ENCODE measurements at places on chromosomes 1 and 21.

- no peak for DNase-seq
These were observed 16.5 kb downstream of the TLCD4 start for GRCh38 chr1:95133687-95134086.

DNA sequence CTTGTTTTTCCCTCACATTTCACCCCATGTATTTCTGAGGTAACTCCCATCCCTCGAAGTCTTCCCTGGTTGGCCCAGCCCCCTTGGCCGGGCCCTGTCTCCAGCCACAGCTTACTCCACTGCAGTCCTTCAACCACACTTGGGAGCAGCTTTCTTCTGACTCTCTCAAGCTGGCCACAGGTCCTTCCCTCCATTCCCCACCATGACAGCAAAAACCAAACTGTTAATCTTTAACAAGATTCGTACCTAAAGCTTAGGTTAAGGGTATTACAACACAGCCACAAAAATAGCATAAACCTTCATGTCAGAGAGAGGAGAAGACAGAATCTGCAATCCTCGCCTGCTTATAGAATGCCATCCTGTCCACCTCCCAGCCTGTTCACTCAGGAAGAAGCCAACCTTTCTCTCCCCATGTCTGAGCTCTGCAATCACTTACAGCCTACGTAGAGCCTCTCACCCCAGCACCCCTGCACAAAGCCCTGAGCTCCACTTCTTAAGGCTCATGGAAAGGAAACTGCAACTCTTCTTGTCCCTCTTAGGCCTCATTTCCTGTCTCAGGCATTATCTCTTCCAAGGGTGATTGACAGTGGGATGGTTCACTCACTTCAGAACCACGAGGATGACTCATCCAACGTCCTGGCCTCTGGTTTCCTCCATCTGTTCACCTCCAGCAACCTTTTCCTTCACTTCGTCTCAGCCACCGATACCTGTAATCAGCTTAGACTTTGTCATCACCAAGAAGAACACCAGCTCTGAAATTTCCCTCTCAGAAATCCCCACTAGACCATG lies 72.8 kb downstream of the CD2 start:
- DNase-seq = no peak

- DNase-seq = no peak
These were observed 23.5 kb downstream of the PLA2G2D start for GRCh38 chr1:20095564-20096434.

- no peak for DNase-seq
These were observed 81.3 kb downstream of the TIAM1 start for GRCh38 chr21:31262728-31263127.

GRCh38 chr1:41765152-41765551 lies 153.6 kb downstream of the HIVEP3 start:
- DNase-seq = no peak

- peak; percentile 36 for DNase-seq
These were observed 56.6 kb upstream of the RPL11 start for GRCh38 chr1:23634840-23635651.

- peak; percentile 9 for DNase-seq
These were observed 476 bp downstream of the BATF3 start for GRCh38 chr1:212699104-212699624.

- DNase-seq = no peak
These were observed 6.4 kb upstream of the CPT2 start for GRCh38 chr1:53190210-53190611.

GRCh38 chr1:99264201-99265021 lies at the start of gene PLPPR4:
Gene PLPPR4, plus strand, starts transcription at chr1:99264492. Its CDS starts 102 bp downstream, at chr1:99264594.
- DNase-seq = no peak

GRCh38 chr1:209729436-209729835 lies 24.8 kb downstream of the HSD11B1 start:
- no peak for DNase-seq

DNA sequence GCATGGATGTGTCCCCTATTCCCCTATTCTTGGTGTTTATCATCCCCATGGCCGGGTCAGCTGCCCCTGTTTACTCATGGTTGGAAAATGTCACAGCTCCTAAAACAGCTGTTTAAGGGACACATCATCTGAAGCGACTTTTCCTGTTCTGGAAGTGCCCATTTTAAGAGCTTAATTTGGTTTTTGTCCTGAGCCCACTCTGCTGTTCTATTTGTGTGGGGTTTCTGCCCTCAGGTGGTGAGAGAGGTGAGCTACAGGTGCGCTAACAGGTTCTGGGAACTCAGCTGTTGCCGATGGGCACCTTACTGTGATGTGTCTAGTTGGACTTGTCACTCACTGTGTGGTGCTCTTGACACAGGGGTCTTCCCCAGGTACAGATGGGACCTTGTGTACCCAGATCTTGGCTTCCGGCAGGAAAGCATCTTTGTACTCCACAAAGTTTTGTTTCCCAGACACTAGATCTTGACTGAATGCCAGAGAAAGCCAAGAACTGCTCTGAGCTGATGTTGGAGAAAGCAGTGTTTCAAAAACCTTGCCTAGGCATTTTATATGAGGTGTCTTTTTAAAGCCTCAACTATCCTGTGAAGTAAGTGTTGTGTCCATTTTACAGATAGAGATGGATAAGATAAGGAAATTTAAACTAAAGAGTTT lies 59.0 kb upstream of the CD1D start:
- DNase-seq = no peak

GRCh38 chr1:94068999-94069918 lies 51.7 kb downstream of the ABCA4 start:
- DNase-seq = no peak

- no peak for DNase-seq
These were observed 11.6 kb upstream of the NCMAP start for GRCh38 chr1:24544239-24544638.

GRCh38 chr1:171654942-171655745 lies 2.7 kb upstream of the MYOC start:
- peak; percentile 33 for DNase-seq

- no peak for DNase-seq
These were observed 56.4 kb downstream of the GRIK3 start for GRCh38 chr1:36977731-36978406.

DNA sequence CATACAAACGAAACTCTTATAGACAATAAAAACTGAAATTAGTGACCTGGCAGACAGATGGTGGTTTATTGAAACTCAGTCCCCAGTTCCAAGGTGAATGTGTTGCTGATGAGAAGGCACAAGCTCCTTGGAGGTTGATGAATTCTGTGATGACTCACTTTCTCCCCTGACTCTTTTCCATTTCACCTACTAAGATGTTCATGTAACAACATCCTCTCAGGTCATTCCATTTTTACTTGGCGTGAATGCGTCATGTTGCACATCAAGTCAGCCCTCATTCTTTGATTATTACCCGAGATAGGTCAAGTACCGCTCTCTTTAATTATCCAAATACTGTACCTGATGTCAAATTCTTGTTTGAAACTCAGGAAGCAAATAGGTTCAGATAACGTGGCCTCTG lies 10.1 kb upstream of the IL10RB start:
- DNase-seq = no peak

DNA sequence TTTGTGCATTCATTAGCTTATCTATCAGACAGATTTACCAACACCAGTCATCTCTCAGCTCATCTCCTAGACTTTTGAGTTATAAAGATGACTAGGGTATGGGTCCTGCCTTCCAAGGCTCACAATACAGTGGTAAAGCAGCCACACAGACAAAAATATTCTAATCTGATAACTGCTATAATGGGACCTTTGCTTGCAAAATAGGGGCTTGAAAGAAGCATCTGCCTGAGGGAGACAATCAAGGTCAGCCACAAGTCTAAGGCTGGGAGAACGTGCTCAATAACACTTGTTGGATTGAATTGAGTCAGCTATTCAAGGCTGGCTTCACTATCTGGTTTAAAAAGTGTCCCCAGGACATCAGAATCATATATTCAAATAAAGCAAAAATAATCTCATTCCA lies 1.4 kb upstream of the PAPPA2 start:
- DNase-seq = no peak

GRCh38 chr1:186662752-186663151 lies 17.5 kb downstream of the PTGS2 start:
- no peak for DNase-seq

- DNase-seq = no peak
These were observed 453.5 kb downstream of the KIF26B start for GRCh38 chr1:245608271-245608670.

DNA sequence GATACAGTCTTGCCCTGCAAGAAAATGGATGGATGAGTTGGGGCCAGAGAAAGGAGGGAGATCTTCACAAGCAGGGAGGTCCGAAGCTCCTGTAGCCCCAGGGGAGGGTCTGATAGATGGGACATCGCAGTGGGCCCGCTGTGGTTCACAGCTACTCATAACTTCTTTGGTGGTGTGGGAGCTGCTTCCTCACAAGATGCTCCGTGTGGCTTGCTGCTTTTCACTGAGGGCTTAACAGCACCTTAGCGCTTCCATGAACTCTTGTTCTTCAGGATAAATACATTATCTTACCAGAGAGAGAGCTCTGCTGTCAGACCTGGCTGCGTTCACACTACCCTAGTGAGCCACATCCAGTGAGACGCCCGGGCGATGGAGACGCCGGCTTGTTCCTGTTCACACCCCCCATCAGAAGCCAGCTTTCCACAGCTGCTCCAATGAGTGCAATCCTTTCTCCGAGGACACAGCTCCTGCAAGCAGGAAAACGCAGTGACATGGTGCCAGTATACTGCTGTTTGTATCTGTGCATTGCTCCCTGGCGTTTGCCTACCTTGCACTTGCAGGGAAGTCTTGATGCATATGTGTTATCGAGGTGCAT lies 599.8 kb downstream of the AJAP1 start:
- no peak for DNase-seq

GRCh38 chr1:111602974-111603373 lies 16.6 kb upstream of the RAP1A start:
- DNase-seq = no peak

DNA sequence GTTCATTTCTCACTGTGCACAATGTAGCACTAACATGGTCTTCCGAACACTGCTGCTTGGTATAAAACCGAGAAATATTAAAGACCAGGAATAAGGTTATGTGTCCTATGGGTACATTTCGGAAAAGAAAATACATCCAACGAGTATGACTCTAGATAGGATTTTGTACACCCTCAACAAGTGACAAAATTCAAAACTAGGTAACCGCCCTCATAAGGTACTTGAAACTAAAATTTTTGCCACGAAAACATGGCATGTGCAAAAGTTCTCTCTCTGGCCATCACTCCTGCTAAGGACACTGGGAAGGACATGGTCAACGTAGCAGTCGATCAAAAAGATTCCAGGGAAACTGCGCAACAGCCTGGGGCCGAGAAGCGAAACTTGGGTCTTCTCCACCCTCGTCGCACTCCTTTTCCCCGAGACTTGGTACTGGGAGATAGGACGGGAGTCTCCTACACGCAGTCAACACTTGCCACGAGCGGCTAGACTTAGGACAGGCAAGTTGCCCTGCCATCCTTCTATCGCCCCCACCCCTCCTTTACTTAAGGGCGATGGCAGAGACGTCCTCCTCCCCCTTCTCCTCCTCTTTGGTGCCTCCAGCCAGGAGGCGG lies 338 bp upstream of the TOR1AIP1 start:
- no peak for DNase-seq

- no peak for DNase-seq
These were observed 90.7 kb downstream of the ZNF281 start for GRCh38 chr1:200319148-200319547.

DNA sequence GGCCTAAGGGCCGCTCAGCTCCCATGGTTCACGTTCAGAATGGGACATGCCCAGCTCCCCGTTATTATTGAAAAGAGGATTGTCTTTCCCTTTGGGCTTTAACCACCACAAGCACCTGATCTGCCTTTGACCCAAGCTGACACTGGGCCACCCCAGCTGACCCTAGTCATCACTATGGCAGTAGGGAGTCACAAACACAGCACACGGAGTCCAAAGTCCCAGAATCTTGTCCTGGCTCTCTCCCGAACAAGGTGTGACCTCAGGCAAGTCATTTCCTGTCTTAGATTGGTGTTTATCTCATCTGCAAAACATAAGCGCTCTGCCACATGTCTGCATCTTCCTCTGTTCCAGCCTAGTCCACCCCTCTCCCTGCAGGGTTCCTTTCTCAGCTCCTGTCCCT lies 31.5 kb downstream of the IGFN1 start:
- no peak for DNase-seq

- DNase-seq = no peak
These were observed 226.7 kb downstream of the LMO4 start for GRCh38 chr1:87555366-87555765.

GRCh38 chr1:241250465-241250864 lies 106.5 kb downstream of the RGS7 start:
- no peak for DNase-seq

DNA sequence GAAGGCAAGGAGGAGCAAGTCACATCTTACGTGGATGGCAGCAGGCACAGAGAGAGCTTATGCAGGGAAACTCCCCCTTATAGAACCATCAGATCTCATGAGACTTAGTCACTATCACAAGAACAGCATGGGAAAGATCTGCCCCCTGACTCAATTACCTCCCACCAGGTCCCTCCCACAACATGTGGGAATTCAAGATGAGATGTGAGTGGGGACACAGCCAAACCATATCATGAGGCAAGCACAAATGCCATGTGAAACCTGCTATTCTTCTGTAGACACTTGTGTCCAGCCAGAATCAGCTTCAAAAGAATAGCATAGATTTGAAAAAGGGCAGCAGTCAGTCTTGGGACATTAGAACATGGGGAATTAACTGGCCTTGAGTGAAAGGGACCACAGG lies 32.2 kb upstream of the UBE2U start:
- no peak for DNase-seq

DNA sequence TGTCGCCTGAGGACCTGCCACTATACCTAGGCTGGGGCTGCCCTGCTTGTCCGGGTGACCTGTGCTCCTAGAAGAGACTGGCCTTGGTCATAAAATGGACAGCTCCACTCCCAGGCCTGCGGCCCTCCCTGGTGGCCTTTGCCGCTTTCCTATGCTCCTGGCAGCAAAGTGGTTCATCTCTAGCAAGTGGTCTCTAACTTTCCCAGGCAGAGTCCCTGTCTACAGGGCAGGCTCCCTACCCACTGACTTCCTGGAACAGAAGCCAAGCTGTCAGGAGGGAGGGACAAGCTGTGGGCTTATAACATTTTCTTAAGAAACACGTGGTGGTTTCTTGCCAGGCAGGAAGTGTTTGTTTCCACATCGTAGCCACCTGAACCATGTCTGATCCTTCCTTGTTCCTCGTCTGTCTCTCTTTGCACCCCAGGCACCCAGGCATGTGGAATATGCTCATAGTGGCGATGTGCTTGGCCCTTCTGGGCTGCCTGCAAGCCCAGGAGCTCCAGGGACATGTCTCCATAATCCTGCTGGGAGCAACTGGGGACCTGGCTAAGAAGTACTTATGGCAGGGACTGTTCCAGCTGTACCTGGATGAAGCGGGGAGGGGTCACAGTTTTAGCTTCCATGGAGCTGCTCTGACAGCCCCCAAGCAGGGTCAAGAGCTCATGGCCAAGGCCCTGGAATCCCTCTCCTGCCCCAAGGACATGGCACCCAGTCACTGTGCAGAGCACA lies 10.1 kb downstream of the H6PD start:
- DNase-seq = no peak

DNA sequence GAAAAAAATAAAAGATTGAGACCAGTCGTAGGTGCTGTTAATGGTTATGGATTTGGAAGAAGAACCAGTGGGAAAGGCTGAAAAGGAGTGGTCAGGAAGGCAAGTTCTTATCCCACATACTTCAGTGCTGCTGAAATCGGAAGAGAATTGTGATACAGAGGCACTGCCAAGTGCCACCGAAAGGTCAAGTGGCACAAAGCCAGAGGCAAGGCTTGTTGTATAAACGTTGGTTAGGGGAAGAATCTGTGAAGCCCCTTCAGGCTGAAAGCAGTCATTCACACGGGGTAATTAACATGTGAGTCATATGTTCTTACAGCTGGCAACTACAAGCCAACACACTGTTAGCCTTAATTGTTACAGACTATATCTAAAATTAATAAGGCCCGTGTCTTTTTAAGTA lies 48.8 kb downstream of the ZBTB40 start:
- no peak for DNase-seq

Data from effector CD8-positive, alpha-beta T cell (primary cell).